ENCODE measurements at places on chromosomes 5 and 9.

- no peak for DNase-seq
Measured at GRCh38 chr5:141441571-141442170, 11.4 kb downstream of the PCDHGA12 start.

DNA sequence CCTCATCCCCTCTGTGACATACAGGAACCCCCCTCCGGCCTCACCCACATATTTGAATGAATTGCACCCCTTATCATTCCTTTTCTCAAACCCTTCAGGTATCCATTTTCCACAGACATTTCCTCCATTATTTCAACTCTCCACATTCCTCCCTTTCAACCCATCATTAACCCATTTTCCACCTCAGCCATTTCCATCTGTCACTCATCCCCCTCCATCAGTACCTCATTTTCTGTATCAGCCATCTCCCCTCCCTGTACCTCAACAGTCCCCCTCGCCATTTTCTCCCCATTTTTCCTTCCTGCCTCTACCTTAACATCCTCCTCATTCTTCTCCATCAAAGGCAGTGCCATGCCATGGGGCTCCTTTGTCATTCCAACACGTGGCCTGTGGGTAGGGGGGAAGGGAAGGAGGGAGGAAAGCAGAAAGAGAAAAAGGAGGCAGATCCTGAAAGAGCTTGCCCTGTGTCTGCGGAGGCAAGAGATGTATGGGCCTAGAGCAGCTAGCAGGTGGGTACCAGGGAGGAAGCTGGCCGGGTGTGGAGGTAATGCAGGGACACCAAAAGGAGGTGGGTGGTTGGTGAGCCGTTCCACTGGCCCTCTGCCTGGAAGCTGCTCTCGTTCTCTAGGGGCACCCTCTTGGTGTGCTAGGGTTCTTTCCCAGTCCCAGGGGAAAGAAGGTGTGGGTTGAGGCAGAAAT is 1.5 kb downstream of the DNAJB5 start:
- DNase-seq = no peak

GRCh38 chr9:106056328-106056727 is 362.0 kb downstream of the TMEM38B start:
- no peak for DNase-seq

- DNase-seq = no peak
Measured at GRCh38 chr9:88684046-88684445, 149.1 kb downstream of the NXNL2 start.

DNA sequence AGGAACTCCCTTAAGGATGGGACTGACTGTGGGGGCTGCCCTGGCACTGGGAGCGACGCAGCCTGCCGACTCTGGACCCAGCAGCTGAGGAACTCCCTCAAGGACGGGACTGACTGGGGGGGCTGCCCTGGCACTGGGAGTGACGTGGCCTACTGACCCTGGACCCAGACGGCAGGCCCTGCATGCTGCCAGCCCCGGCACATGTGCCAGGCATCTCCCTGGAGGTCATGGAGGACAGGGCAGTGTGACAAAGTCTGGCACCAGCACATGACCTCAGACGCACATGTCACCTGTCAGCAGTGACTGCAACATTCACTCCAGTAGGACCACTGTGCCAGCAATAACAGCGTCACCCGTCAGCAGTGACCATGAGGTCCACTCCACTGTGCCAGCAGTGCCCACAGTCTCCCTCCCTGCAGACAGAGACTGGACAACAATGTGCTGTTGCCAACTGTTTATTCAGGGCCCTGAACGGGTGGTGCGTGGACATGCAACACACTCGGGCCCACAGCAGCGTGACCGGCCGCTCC is 4.5 kb downstream of the FBXW5 start:
- no peak for DNase-seq

DNA sequence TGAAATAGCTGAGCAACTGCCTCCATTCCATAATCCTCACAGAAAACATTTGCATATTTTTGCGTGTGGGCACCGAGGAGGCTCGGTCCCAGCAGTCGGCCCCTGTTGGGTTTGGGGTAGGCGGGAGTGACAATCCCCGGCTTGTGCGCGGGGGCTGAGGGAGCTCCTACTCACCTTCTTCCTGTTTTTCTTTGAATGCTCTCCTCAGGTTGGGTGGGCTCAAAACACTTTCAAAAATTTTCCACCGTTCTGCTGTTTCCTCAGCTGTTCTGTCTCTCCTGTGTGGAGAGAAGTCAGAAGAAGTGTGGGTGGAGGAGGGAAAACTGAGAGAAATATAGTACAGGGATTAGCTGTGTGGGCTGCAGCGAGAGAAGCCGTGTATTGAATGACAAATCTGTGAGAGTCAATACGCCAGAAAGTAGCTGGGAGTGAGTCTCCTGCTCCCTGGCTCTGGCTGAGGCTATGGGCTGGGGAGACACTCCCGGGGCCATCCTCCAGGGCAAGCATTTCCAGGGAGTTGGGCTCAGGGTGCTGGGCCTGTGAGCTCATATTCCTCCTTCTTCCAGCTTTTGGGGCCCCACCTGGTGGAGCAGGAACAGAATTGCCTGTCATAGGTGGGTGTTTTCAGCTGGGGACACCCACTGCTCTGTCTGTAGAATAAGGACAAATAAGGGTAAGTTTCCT is 84.7 kb downstream of the CMYA5 start:
- no peak for DNase-seq

GRCh38 chr5:137665678-137666460 is 70.0 kb downstream of the KLHL3 start:
- no peak for DNase-seq

- no peak for DNase-seq
Measured at GRCh38 chr9:20873240-20873865, 158.1 kb downstream of the HACD4 start.

GRCh38 chr5:158938200-158938599 is 161.5 kb downstream of the EBF1 start:
- DNase-seq = no peak

DNA sequence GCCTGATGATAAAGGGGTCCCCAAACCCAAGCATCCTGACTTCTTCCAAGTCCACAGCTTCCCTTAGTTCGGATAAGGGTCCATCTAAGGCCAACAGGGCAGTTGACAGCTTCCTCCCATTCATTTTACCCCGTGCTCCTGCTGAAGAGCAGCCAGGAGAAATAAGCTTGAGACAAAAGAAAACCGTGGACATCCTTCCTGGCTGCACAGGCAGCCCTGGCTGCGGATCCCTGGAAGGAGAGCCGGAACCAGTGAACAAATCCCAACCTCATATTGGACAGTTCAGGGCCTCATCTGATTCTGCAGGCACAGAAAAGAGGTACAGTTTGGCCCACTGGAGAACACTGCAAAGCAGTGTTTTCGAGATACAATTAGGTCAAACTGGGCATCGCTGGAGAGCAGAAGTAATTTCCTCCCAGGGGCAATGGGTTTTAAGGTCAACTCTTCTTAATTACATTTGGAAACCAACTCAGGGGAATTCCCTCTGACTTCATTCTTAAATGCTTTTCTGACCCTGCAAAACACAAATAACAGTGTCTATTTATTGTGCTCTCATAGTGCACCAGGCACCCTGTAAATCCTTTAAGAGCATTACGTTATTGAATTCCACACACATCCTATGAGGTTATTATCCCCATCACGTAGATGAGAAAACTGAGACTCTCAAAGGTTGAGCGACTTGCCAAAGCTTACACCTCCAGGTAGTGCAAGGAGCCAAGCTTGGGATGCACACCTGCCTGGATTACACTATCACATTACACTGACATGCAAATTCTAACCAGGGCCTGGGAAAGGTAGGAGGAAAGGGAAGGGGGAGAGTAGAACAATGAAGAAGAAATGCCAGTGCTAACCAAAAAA is 21.2 kb downstream of the ADAM19 start:
- DNase-seq = no peak

- DNase-seq = peak; percentile 90
Measured at GRCh38 chr5:19314840-19315239, 673.2 kb downstream of the CDH18 start.

DNA sequence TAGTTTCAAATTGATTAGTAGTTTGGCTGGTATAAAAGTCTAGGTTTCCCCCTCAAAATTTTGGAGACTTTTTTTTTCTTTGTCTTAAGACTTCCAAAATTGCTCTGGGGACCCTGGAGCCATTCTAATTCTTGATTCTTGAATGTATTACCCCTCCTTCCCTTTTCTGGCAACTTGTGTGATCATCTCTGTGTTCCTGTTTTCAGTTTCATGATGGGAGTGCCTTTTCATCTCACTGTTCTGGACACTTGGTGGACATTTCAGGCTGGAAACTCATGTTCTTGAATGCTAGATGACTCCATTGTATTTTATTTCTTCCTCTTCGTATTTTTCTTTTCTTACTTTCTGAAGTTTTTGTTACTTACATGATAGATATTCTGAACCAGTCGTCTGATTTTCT is 57.3 kb upstream of the LRRC70 start:
- DNase-seq = no peak

DNA sequence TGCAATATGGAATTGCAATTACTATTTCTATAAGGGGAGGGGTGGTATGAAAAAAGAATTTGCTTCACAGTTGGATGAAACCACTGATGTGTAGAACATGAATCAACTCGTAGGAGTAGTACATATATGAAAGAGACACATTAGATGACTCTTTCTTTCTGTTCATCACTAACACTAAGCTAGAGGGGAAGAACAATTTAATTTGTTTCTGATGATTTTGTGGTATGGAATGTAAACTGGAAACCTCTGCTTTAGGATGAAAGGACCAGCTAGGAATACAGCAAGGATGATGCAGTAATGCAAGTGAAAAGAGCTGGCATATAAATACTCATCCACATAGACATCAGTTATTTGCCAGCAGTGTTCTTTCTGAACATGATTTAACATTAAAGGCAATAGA is 113.4 kb downstream of the PAPPA start:
- no peak for DNase-seq

DNA sequence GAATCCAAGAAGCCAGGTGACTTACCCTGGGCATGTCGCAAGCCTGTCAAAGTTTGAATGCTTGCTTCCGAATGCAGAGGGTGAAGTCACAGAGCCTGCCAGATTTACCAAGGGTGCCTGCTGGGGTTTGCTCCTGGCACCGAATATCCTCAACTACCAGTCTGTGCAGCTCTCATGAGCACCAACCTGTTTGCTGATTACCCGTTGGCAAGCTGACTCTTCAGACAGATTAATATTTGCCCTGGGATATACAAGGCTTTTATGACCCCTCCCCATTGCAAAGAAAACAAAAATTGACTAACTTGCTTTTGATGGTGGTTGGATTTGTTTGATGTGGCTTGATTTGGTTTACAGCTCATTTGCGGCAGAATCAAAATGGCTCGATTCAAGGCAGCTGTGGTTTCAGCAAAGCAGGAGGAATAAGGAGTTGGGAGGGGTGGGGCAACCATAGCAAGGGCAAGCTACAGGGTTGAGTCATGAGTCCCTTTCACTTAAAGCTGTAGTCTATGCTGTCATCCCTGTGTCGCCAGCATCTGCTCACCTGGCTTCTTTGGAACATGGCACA is 82.3 kb upstream of the AGXT2 start:
- peak; percentile 51 for DNase-seq

- DNase-seq = no peak
Measured at GRCh38 chr9:117644932-117645636, 59.1 kb upstream of the TLR4 start.

GRCh38 chr5:124740991-124741583 is 5.4 kb downstream of the ZNF608 start:
- no peak for DNase-seq

- DNase-seq = no peak
Measured at GRCh38 chr9:134393582-134394280, 67.5 kb downstream of the RXRA start.

DNA sequence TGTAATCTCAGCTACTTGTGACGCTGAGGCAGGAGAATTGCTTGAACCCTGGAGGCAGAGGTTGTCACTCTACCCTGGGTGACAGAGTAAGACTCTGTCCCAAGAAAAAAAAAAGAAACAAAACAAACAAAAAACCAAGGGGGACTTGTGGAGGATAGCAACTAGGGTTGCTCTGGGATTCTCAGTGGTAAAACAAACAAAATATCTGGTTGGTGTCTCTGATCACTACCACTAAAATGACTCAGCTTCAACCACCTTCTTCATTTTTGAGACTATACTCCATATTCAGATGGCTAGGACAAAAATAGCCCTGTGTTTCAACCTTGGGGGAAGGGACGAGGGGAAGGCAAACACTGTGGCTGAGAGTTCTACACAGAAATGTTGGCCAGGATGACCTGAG is 110.3 kb downstream of the ARRDC3 start:
- DNase-seq = no peak

DNA sequence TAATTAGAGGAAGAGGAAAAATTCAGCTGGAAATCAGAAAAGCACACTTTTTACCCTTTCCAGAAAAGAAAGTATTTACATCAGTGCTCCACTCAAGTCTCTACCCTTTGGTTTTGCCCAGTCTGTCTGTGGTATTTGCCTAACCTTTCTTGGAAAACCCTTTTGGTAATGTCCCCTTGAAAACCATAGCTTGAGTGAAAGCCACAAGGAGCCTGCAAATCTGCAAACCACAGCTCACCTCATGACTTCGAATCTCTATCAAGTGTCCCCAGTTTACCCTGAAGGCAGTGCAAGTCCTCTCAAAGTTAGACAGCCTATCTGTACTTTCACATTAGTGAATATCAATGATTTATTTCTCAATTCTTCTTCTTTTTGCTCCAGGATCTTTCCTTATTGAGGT is 162.1 kb upstream of the TSLP start:
- no peak for DNase-seq

GRCh38 chr5:141976176-141976575 is 7.3 kb downstream of the RNF14 start:
- DNase-seq = no peak

DNA sequence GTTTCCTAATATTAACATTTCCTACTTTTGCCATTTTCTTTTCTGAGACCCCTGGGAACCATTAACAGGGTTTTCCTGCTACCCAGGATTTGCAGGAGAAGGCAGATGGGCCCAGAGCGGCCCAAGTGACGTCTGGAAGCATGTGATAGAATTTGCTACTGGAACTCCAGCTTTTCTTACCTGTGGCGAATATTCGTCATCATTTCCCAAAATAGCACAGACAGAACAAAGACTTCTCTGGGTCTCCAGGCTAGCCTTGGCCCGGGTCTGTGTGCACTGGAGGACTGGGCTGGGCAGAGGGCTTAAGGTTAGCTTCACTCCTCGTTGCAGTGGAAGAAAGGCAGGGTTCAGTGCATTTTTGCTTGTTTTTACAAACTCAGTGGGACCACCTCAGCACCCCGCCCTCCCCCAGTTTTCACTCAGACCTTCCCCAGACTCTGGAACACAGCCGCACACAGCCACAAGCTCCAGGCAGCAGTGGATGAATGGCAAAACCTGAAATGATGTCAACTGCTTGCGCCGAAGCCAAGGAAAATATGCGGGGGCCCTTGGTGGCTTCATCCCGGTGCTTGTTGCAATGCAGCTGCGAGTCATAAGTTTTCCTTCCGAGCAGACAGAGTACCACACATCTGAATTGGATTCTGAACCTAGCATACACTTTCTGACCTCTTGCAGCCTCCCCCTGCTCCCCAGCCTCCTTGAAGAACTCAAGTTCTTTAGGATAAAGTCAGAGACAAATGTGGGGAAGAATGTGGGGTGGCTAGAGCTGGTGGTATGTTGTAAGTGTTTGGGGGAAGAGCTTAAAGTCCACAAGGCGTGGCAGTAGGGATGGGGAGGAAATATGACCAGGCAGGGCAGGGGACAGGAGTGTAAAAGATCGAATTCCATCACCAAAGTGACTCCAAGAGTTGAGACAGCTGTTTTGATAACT is 586.0 kb downstream of the CCDC171 start:
- no peak for DNase-seq

Data from NCI-H446 (cell line).